ENCODE measurements at places on chromosomes 6 and 20.

DNA sequence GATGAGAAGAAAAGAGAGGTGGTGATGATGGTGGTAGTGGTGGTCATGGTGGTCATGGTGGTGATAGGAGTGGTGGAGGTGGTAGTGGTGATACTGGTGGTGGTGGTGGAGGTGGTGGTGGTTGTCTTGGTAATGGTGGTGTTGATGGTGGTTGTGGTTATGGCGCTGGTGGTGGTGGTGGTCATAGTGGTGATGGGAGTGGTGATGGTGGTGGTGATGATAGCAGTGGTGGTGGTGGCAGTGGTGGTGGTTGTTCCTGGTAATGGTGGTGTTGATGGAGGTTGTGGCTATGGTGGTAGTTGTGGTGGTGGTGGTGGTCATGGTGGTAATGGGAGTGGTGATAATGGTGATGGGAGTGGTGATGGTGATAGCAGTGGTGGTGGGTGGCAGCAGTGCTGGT is 36.8 kb downstream of the HAO1 start:
- DNase-seq = no peak

GRCh38 chr6:166262743-166263515 is 45.3 kb downstream of the PRR18 start:
- DNase-seq = no peak

GRCh38 chr20:48142516-48142773 is 357.2 kb upstream of the SULF2 start:
- no peak for DNase-seq

DNA sequence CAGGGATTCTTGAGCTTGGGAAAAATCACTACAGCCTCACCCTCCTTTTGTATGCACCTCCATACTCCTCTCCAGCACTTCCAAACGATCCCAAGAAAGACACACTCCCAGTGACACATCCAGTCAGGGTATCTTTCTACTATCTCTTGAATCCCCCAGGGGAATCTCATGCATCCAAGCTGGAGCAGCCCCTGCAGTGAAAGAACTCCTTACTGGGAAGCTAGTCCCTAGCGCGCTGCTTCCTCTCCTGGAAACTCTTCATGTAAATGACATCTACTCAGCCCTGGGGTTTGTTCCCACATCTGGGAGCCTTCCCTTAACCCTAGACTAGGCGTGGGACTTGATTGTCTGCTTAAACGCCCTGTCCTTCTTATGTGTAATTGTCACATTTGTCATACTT is 329.1 kb upstream of the QKI start:
- no peak for DNase-seq

GRCh38 chr6:30152910-30153610 is 8.0 kb downstream of the TRIM10 start:
- no peak for DNase-seq

GRCh38 chr6:16184129-16184528 is 54.3 kb upstream of the GMPR start:
- DNase-seq = no peak

GRCh38 chr6:84669945-84670344 is 94.5 kb downstream of the TBX18 start:
- no peak for DNase-seq

- no peak for DNase-seq
These were observed 1065.9 kb upstream of the CITED2 start for GRCh38 chr6:140440223-140440835.

DNA sequence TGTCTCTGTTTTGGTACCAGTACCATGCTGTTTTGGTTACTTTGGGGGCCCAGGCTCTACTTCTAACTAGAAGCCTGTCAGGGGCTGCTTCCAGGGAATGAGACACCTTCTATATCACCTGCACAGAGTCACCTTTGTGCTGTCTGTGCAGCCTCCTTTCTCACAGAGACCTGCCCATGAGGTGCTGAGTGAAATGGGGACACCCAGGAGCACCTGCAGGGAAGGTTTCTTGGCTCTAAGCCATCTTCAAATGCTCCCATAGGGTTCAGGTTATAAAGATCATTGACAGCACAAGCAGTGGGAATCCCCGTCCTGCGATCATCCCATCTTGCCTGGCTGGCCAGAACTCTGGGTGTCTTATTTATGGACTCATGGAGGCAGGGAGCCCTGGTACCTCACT is 19.1 kb downstream of the GABRR2 start:
- DNase-seq = no peak

- DNase-seq = no peak
These were observed 14.9 kb downstream of the NOTCH4 start for GRCh38 chr6:32208996-32209395.

GRCh38 chr20:31712564-31713311 is 9.9 kb downstream of the BCL2L1 start:
- no peak for DNase-seq

DNA sequence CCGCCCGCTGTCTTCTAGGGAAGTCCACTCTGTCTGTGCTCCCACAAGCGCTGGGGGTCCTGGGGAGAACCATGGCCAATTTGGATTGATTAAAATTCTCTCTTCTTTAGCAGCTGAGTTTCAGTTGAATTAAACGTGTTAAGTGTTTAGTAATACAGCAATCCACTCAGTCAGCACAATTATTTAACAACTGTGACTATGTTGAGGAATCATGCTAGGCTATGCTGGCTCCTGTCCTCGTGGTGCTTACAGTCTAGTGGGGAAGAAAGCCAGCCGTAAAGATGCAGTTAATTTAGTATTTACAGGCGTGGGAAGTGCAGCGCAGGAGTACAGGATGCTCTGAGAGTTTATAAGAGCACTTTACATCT is 88.9 kb upstream of the FOXP4 start:
- no peak for DNase-seq

DNA sequence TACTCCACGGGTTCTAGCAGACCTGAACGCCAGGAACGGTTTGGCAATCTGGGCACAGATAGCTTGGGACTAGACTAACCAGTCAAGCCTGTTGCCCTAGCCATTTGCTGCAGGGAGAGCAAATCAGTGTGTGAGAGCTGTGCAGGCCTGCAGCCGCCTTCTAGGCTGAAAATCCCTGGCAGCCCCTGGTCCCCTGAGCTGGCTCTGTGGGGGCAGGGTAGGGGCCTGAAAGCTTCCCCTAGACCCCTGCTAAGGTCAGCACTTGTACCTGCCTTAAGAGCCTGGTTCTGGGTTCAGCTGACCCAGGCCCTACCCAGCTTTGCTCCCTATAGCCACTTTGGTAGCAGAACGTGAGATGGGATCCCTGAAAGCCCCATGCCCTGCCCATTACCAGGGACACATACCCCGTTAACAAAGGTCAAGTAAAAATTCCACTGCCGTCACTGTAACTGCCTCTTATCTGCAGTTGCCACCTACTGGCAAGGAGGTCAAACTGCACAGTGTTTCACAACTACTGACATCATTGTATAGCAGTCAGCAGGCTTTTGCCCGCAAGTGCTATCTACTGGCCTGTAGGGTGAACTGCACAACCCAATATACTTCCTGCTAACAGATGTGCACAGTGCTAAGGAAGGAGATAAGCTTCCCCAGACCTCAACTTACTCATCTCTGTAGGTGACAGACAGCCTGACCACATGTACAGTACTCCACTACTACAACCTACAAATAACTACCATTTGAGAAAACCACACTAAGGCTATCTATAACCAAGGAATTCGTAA is 95.1 kb upstream of the OLIG3 start:
- peak; percentile 14 for DNase-seq

- DNase-seq = no peak
These were observed 114.8 kb upstream of the SNX9 start for GRCh38 chr6:157708239-157708638.

DNA sequence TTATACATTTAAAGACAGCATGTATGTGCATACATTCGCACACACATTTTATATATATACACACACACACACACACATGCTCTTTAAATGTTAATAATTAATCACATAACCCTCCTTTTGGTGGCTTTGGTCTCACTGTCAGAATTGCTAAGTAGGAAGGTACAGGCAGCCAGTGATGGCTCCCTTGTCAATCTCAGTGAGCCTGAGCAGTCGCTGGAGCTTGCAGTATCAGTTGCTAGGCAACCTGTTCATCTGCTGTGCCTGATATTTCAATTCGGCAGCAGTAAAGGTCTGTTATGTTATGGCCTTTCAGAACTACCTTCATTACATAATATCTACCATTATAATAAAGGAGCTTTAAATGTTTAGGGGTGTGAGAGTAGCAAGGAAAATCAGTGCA is 374.3 kb downstream of the LMBRD1 start:
- DNase-seq = no peak

DNA sequence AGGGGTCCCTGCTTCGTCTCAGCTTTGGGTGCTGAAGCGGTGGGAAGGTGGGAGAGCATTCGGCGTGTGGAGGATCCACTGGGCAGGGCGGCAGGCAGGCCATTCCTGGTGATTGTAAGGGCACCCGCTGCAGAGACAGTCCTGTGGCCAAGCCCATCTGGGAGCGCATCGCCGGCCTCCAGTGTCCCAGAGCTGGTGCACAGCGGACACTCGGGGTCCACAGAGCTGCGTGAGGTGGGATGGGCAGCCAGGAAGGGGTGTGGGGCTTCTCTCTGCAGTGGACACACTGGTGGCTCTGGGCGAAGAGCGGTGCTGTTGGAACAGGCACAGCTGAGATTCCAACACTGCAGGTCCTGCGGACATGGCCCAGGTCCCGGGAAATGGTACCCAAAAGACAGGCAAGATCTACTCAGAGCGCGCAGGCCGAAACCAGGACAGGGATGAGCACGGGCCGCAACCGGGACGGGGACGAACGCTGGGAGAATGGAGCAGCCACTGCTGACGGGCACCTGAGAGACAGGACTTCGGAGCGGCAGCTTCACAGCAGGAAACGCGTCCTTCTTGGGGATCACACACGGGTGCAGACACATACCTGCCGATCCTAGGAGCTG is 188.2 kb downstream of the ERMARD start:
- no peak for DNase-seq

DNA sequence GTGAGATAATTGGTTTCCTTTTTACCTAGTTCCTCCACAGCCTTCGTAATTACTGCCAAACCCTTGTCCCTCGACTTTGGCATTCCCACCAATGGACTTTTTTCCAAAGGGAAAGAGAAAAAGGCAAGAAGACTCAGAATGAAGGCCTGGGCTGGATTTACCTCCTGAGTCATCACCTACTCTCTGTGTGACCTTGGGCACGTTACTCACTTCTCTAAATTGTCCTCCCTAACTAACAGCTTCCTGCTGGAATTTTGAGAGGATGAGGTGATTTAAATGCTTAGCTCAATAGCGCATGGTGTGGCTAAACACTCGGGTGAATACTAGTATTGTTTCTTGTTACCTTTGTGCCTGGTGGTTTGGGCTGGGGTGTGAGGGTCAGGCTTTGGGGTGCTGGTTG is 146.6 kb downstream of the DHX35 start:
- no peak for DNase-seq

- no peak for DNase-seq
These were observed 285.4 kb downstream of the PHACTR1 start for GRCh38 chr6:13001927-13002326.

- DNase-seq = no peak
These were observed 837 bp upstream of the OSER1 start for GRCh38 chr20:44211177-44212039.

GRCh38 chr20:62891111-62891510 is 29.5 kb upstream of the TCFL5 start:
- no peak for DNase-seq

GRCh38 chr6:25220857-25221256 is 58.3 kb upstream of the CARMIL1 start:
- no peak for DNase-seq

GRCh38 chr20:25221592-25222460 is 26.1 kb upstream of the PYGB start:
- no peak for DNase-seq

DNA sequence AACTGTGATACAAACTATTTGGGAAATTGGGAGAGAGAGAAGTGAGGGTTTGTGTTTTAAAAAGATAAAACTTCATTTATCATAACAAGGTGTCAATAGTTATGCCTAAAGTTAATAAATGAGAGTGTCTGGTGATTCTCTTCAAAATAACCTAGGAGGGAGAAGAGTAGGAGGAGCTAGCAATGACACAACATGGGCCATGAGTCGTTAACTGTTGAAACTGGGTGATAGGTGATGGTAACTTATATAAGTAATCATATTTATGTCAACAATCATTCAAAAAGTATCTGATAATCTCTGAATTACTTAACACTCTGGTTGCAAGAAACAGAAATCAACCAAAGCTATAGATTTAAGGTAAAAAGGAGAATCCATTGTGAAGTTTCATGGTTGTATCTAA is 46.8 kb upstream of the INSM1 start:
- DNase-seq = no peak

DNA sequence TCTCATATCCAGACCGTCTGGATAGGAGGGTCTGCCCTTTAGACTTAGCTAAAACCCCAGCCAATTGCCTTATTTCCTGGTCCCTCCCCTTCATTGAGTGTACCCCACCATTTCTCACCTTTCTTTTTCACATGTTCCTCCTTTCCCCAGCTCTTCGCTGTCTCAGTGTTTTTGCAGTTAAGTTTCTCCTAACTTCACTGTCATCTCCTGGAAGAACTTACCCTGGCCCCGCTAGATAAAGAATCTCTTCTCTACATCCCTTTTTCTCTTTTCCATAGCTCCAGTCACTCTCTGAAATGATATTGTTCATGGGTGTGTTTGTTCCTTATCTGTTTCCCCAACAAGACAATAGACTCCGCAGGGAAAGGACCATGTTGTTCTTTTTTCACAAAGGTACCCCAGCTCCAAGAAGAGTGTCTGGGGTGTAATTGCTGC is 208.8 kb downstream of the TSHZ2 start:
- no peak for DNase-seq

- no peak for DNase-seq
These were observed 8.0 kb upstream of the TSHZ2 start for GRCh38 chr20:52964131-52964530.

DNA sequence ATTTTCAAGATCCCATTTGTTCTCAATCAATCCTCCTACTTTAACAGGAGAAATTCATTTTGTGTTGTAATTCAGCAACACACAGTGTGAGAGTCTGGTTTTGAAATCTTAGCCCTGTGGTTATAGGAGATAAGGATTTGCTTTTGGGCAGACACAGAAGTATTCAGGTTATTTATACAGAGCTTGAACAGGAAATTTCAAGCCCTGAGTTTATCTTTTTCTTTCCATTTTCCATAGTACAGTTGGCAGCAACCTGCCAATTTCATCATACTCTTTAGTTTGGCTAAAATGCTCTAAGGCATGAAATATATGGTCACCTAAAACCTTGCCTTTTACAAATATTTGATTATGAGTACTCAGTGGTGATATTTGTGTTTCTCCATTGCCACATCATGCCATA is 41.4 kb downstream of the PKIB start:
- DNase-seq = no peak
